ENCODE measurements at places on chromosomes 12 and 14. TPM values are rescaled to one million over a fixed set of nuclear protein-coding genes. Genes with fewer than 3 reads are reported as not detected.
A peak's percentile ranks its signal among the peaks of the same experiment; 100 is the strongest.

DNA sequence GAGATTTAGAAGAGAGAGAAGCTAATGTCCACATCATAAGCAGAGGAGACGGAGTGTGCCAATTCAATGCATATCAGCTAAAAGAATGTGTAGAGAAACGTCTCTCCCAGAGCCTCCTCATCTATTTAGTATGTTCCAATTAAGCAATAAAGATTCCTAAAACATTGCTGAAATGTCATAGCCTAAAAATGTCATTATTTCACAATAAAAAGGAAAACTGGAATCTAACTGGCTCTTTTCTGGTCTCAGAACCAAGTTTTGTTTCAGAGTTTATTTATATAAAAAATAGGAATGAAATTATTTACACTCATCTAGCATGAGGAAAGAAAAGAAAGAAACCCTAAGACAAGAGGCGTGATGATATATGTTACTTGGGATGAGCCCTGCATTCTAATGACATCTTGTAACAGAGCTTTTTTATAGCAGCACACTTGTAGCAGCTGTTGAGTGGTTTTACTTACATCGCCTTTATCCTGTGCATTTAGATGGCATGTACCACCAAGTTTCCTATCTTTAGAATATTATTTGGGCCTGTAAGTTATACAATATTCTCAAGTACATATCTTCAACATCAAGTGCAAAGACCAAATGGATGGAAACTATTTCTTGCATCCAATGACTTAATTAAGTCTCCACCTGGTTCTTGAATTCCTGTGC, 266.3 kb upstream of the PRKD1 start:
- no peak for DNase-seq
- H3K27me3 ChIP-seq: peaks cover 1% of the 10 kb centered on the region
- no peaks in the 10 kb centered on the region for H3K36me3 ChIP-seq
- no peak overlapping the region for H3K4me3 ChIP-seq

The CCDC197 gene
- not detected for total RNA-seq

- H3K4me3 ChIP-seq: no peak overlapping the region
- no peak overlapping the region for H3K27ac ChIP-seq
- H3K36me3 ChIP-seq: no peaks in the 10 kb centered on the region
- no peak for DNase-seq
- peaks cover 3% of the 10 kb centered on the region for H3K27me3 ChIP-seq
Observed at GRCh38 chr14:34682787-34683321, 31.5 kb downstream of the CFL2 start.

DNA sequence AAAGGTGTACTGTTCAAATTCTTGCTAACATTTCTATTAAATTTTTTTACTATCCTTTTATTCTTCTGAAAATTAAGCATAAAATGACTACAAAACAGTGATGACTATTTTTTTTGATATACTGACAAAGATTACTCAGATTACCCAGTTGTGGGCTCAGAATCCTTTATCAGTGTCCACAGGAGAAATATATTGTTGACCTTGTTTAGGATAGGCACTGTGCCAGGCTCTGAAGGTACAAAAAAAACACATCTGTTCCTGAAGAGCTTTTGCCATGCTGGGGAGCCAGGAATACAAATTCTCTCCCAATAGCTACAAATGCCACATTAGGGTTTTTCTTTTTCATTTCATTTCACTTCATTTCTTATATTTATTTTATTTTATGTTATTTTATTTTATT, 26.9 kb upstream of the GCH1 start:
- no peaks in the 10 kb centered on the region for H3K36me3 ChIP-seq
- DNase-seq: no peak
- H3K4me1 ChIP-seq: peaks cover 3% of the 10 kb centered on the region
- H3K27ac ChIP-seq: no peak overlapping the region
- no peak overlapping the region for H3K4me3 ChIP-seq

The PTPRQ gene
- total RNA-seq: not detected

GRCh38 chr12:29843036-29843435, 59.3 kb upstream of the TMTC1 start:
- H3K27ac ChIP-seq: no peak overlapping the region
- H3K4me3 ChIP-seq: no peak overlapping the region
- no peak for DNase-seq
- H3K36me3 ChIP-seq: peaks cover 9% of the 10 kb centered on the region

The TESPA1 gene
- total RNA-seq: not detected

- no peaks in the 10 kb centered on the region for H3K27me3 ChIP-seq
- H3K36me3 ChIP-seq: no peaks in the 10 kb centered on the region
- H3K4me3 ChIP-seq: no peak overlapping the region
- DNase-seq: no peak
Observed at GRCh38 chr12:99133401-99133800, 488.3 kb downstream of the APAF1 start.

- peaks cover 5% of the 10 kb centered on the region for H3K36me3 ChIP-seq
- H3K27ac ChIP-seq: no peak overlapping the region
- no peak for DNase-seq
- no peaks in the 10 kb centered on the region for H3K4me1 ChIP-seq
Observed at GRCh38 chr12:26496170-26496569, 300.8 kb downstream of the SSPN start.

GRCh38 chr12:99974146-99974545, 10.6 kb downstream of the ANKS1B start:
- H3K4me1 ChIP-seq: no peaks in the 10 kb centered on the region
- no peaks in the 10 kb centered on the region for H3K36me3 ChIP-seq
- no peak overlapping the region for H3K4me3 ChIP-seq
- no peak overlapping the region for H3K27ac ChIP-seq
- H3K27me3 ChIP-seq: no peaks in the 10 kb centered on the region

DNA sequence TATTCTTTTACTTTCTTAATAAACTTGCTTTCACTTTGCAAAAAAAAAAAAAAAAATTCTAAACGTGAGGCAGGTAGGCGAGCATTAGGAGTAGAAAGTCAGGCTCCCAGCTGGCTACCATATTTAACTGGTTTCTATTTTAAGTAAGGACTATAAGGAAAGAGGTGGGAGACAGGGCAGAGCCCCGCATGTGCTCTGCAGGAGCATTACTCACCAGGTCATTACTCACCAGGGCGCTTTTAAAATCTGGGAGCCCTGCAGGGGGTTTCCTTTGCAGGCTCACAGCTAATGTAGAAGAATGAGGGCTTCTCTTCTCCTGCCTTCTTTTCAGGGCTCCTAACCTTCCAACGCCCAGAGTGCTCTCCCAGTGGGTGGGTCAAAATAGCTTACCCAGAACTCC, 14.0 kb upstream of the DPF3 start:
- H3K27me3 ChIP-seq: no peaks in the 10 kb centered on the region
- no peak overlapping the region for H3K4me3 ChIP-seq
- no peaks in the 10 kb centered on the region for H3K36me3 ChIP-seq
- H3K4me1 ChIP-seq: no peaks in the 10 kb centered on the region

DNA sequence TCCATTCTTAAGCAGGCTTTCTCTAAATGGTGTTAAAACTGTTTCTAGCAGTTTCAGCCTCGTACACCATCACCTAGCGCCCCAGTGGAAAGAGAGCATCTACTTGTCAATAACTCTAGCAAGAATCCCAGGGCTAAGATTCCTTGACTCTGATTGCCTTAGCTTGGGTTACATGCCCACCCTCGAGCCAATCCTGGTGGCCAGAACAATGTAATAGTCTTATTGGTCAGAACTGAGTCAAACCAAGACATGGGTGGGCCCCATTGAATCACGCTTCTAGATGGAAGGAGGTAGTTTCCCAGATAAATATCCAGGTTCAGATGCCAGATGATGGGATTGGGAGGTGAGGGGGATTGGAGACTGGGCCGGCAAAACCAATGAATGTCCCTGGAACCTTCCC, 55.9 kb upstream of the MED13L start:
- no peak for DNase-seq
- H3K27me3 ChIP-seq: peaks cover 2% of the 10 kb centered on the region
- H3K4me3 ChIP-seq: no peak overlapping the region
- no peak overlapping the region for H3K27ac ChIP-seq
- H3K4me1 ChIP-seq: no peaks in the 10 kb centered on the region
- H3K36me3 ChIP-seq: no peaks in the 10 kb centered on the region

DNA sequence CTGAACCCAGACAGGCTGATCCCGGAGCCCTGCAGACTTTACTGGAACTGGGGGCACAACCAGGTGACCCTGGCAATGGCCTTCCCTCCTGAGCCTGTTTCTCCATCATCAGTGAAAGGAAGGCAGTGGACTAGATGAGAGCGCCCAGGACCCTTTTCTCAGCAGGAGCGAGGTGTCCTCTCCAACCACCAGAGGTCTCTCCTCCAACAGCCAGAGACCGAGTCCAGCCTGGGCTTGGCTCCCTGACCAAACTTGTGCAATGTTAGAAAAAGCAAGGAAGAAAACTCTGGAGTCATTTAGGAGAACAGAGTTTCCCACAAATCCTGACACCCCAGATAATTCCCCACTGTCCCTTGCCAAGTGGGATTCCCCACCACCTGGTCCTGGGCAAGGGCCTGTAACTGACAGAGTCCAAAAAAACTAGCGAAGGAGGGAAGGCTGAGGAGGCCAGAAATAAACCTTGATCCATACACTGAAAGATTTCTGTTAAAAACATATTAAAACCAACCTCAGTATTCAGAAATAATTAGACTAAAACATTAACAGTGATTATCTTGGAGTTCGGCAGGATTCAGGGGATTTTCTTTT, 9.0 kb downstream of the RPS6KL1 start:
- H3K27me3 ChIP-seq: peaks cover 17% of the 10 kb centered on the region
- H3K27ac ChIP-seq: peak overlapping the region; percentile 46
- DNase-seq: peak; percentile 64
- peaks cover 44% of the 10 kb centered on the region for H3K4me1 ChIP-seq
- no peak overlapping the region for H3K4me3 ChIP-seq
- H3K36me3 ChIP-seq: peaks cover 1% of the 10 kb centered on the region

GRCh38 chr12:75712223-75712622, 200.8 kb upstream of the KRR1 start:
- no peaks in the 10 kb centered on the region for H3K27me3 ChIP-seq
- H3K4me3 ChIP-seq: no peak overlapping the region
- H3K36me3 ChIP-seq: no peaks in the 10 kb centered on the region
- H3K4me1 ChIP-seq: peaks cover 15% of the 10 kb centered on the region
- DNase-seq: no peak

GRCh38 chr14:101122237-101123141, 219.0 kb upstream of the RTL1 start:
- no peak overlapping the region for H3K27ac ChIP-seq
- no peak for DNase-seq
- no peaks in the 10 kb centered on the region for H3K36me3 ChIP-seq
- no peak overlapping the region for H3K4me3 ChIP-seq
- peaks cover 3% of the 10 kb centered on the region for H3K27me3 ChIP-seq

DNA sequence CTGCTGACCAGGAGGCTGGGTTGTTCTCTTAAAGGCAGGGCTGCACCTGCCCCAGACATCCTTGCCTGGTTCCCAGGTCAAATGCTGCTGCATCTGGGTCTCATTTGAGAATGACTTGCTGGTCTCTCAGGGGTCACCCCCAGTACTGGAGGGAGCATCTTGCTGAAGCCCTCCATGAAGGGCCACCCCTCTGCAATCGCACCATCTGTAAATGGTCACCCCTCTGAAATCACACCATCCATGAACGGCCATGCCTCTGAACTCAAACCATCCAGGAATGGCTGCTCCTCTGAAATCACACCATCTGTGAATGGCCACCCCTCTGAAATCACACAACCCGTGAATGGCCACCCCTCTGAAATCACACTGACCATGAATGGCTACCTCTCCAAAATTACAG, 7.3 kb upstream of the SERPINA6 start:
- no peaks in the 10 kb centered on the region for H3K4me1 ChIP-seq
- no peak overlapping the region for H3K4me3 ChIP-seq
- H3K36me3 ChIP-seq: no peaks in the 10 kb centered on the region

DNA sequence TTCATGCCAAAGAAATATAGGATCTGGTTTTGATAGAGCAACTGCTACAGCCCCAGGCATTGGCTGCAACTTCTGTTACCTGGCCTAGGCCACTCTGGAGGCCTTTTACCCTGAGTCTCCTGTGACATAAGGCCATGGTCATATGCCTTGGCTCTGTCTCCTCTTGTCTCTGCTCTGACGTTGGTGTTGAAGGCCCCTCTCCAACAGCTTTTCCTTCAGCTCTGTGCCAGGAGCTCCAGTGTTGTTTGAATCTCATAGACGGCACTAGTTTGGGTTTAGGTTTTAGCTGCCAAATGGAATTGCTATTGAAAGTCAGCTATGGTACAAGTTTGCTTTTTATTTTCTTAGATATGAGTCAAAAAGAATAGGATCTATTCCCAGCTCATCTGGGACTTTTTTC, 41.1 kb downstream of the TTLL5 start:
- no peaks in the 10 kb centered on the region for H3K36me3 ChIP-seq
- DNase-seq: no peak
- no peaks in the 10 kb centered on the region for H3K4me1 ChIP-seq
- H3K27ac ChIP-seq: no peak overlapping the region
- no peak overlapping the region for H3K4me3 ChIP-seq

The SMCO3 gene
- total RNA-seq: not detected

DNA sequence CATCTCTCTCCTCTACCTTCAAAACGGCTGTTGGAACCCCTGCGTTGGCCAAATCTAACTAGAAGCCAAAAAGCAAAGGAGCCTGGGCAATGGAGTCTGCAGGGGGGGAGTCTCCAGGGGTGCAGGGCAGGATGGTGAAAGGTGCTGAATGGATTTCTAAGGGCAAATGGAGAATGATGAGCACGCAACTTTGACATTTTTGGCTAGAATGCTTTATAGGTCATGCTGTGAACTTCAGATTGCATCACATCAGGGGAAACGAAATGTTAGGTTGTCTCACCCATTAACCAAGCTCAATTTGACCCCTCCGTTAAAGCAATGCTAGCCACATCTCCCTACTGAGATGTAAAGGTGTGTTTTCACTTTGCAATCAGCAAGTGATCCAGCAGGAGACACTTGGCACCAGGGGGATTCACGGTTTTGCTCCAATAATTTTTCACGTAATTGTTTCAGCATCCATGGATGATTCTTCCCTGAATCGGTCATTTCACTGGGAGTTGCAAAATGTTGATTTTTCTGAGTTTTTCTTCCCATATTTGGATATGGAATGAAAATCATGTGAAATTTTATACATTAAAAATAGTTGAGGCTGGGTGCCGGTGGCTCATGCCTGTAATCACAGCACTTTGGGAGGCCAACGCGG, 78.0 kb upstream of the MDM1 start:
- H3K27me3 ChIP-seq: no peaks in the 10 kb centered on the region
- no peaks in the 10 kb centered on the region for H3K36me3 ChIP-seq
- H3K4me1 ChIP-seq: no peaks in the 10 kb centered on the region
- H3K4me3 ChIP-seq: no peak overlapping the region
- no peak for DNase-seq

- peaks cover 52% of the 10 kb centered on the region for H3K4me1 ChIP-seq
- H3K27ac ChIP-seq: peak overlapping the region; percentile 90
- peak overlapping the region; percentile 46 for H3K4me3 ChIP-seq
- peaks cover 10% of the 10 kb centered on the region for H3K27me3 ChIP-seq
Observed at GRCh38 chr12:560691-561390, 101.1 kb downstream of the B4GALNT3 start.

- H3K4me3 ChIP-seq: no peak overlapping the region
- peaks cover 4% of the 10 kb centered on the region for H3K4me1 ChIP-seq
- H3K27me3 ChIP-seq: peaks cover 7% of the 10 kb centered on the region
- H3K27ac ChIP-seq: no peak overlapping the region
Observed at GRCh38 chr12:47789141-47789540, 16.1 kb downstream of the SLC48A1 start.

The SERPINA10 gene
- not detected for total RNA-seq

The TMEM63C gene
- 39.9 TPM for total RNA-seq

Data from glutamatergic neuron (in vitro differentiated cells).